Stimulated activated CD4-positive, alpha-beta T cell treated with anti-CD3 and anti-CD28 coated beads, Interleukin-4, amount 100 ng/mL, for 48 hours (primary cell): ENCODE measurements at places on chromosomes 2 and 18.

GRCh38 chr2:216327447-216327935 is 44.8 kb downstream of the MARCHF4 start:
- no peak for DNase-seq

DNA sequence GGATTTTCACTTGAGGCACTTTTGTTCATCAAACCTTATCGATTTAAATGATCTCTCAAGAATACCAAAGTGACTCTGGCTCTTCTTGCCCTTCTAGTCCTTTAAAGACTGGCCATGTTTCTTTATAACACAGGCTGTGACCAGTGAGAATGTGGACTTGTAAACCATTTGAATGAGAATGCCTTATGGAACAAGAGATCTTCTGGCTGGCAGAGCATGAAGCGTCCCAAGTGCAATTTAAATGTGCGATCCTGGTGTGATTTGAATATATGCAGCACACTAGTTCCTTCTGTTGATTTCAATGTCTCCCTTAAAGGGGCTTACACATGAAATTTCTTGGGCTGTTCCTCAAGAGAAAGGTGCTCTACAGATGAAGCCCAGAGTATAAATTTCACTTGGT is 262.4 kb upstream of the CCDC68 start:
- DNase-seq = no peak

GRCh38 chr2:233700028-233700635 is 7.4 kb downstream of the UGT1A6 start:
- DNase-seq = no peak

GRCh38 chr2:56009758-56010458 is 86.3 kb upstream of the EFEMP1 start:
- DNase-seq = no peak

DNA sequence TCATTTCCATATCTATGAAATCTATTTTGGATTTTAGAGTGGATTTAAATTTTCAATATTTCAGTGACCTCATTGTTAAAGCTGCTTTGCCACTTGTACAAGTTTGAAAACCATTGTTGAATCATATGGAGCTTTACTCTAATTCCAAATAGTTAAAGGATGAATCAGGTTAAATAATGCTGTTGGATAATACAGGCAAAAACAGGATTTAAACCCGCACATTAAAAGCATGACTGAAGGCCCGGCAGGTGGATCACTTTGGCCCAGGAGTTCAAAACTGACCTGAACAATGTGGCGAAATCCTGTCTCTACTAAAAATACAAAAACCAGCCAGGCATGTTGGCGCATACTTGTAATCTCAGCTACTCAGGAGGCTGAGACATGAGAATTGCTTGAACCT is 68.3 kb downstream of the RIF1 start:
- DNase-seq = no peak

DNA sequence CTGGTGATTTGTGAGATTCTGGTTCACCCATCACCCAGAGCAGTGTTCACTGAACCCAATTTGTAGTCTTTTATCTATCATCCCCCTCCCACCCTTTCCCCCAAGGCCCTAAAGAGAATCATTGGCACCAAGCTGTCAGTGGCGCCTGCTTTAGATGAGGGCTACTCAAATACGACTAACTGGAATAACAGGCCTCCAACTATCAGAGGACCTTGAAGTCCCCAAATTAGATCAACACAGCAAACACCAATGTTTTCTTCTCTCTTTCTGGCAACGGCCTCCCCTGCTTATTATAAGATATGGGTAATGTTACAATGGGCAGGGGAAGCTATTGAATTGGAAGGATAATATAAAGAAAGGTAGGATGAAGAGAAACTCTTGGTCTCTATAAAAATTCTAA is 232.3 kb downstream of the SCG2 start:
- DNase-seq = no peak

GRCh38 chr18:68699043-68699442 is 15.9 kb downstream of the TMX3 start:
- no peak for DNase-seq
